Upper lobe of left lung (tissue), 6 donors: ENCODE measurements at places on chromosomes 2 and 18. TPM values are rescaled to one million over a fixed set of nuclear protein-coding genes. Genes with fewer than 3 reads are reported as not detected.

DNA sequence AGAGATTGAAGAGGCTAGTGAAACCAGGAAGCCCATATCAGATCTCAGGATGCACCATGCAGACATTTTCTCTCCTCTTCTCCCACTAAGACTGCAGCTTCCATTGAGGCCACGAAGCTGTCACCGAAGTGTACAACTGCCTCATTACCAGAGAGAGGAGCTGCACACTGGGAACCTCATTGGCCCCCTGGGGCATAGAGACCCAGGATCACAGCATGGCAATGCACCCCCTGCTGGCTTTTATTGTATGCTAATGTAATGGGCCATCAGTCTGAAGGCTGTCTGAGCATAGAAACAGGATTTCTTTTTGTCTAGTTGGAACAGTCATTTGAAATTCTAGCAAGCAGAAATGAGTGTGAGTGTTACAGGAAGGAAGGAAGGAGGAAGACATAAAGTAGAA, 861.6 kb upstream of the CELF4 start:
- no peaks in the 10 kb centered on the region for H3K36me3 ChIP-seq
- DNase-seq, result no peak
- no peak overlapping the region for H3K4me3 ChIP-seq
- H3K27ac ChIP-seq, result no peak overlapping the region

DNA sequence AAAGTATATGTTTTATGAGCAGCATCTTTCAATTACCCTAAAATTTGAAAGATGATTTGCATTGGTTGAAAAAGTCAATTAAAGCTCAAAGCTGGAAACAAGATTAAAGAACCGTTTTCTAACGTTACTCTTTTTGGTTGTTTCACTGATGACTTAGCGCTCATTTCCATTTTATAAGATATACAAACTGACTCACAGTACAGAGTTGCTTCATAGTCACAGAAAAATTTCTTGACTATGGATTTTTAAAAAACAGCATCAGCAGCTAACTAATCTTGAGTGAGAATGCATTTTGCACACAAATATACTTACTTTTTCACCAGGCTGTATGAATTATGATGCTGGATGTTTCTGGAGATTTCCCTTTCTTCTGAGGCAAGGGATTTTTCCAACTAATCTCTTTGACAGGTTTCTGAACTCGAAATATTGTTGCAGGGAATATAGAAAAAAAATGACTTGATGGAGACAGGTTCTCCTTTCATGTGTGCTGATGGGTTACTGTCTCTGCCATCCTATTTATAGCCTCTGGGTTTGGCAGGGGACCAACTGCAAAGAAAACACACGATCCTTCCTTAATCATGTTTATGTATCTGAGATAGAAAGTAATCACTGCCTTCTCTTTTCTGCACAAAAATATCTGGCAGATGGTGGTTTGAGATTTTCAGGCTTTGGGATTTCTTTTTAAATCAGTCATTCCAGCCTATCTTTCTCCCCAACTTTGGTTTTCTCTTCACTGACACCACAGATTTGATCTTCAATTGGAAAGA, 129.4 kb upstream of the DAPL1 start:
- peaks cover 77% of the 10 kb centered on the region for H3K36me3 ChIP-seq
- H3K27ac ChIP-seq, result no peak overlapping the region
- no peaks in the 10 kb centered on the region for H3K4me1 ChIP-seq
- no peak overlapping the region for H3K4me3 ChIP-seq

DNA sequence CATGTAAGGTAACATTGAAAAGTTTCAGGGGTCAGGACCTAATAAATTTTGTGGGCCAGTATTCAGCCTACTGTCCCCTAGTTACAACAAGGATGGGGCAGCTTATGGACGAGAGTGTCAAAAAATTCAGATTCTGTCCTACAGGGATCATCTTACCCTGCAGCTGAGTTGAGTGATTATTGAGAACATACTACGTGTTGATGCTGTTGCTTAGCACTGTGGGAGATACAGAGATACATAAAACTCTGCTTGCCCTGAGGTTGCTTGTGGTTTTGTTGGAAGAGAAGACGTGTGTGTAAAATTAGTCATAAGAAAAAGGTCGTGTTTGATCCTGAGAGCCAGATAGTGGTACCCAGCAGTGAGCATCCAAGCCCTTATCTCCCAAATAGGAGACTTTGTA, 253.2 kb downstream of the NEDD4L start:
- no peak overlapping the region for H3K4me3 ChIP-seq
- no peaks in the 10 kb centered on the region for H3K36me3 ChIP-seq
- no peaks in the 10 kb centered on the region for H3K27me3 ChIP-seq
- H3K27ac ChIP-seq, result no peak overlapping the region
- H3K4me1 ChIP-seq, result peaks cover 7% of the 10 kb centered on the region

Gene EVX2
- total RNA-seq, result not detected
